ENCODE measurements at places on chromosomes 2 and 18. TPM values are rescaled to one million over a fixed set of nuclear protein-coding genes. Genes with fewer than 3 reads are reported as not detected.

Gene AQP12B
- not detected for total RNA-seq

Gene PLCD4
- 2.0 TPM for total RNA-seq

Gene SLC14A1
- 21.7 TPM for total RNA-seq

DNA sequence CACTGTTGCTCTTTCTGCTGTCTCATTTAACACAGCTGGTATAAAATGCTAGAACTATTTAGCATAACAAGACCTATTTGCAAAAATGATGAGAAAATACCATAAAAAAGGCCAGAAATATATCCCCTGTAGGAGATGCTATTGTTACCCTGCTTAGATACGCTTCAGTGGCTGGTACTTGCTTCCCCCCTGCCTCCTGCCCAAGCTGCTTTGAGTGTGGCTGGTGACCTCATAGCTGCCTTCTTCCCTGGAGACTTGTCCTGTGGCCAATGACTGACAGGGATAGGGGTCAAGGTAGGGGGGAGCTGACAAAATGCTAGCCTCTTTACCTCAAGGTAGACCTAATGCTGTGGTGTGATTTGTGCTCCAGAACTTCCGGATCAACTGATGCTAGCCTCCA, 150.2 kb upstream of the ZEB2 start:
- DNase-seq: no peak

GRCh38 chr2:10700078-10700803, 10.5 kb upstream of the NOL10 start:
- DNase-seq: peak; percentile 31

DNA sequence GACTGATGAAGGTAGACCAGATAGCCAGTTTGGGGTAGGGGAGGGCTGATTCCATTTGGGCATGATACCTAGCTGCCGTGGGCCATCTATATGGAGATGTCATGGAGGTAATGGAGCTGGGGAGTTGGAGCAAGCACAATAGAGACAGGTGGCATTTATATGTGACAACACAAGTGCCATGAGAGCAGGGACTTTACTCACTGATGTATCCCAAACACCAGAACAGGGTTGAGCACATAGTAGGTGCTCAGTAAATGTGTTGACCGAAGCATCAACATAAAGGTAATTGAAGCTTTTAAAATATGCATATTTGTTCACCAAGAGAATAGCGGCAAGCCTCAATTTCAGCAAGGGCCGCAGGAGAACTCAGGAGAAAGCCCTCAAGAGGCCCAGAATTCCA, 15.0 kb downstream of the SLC30A3 start:
- DNase-seq: no peak

DNA sequence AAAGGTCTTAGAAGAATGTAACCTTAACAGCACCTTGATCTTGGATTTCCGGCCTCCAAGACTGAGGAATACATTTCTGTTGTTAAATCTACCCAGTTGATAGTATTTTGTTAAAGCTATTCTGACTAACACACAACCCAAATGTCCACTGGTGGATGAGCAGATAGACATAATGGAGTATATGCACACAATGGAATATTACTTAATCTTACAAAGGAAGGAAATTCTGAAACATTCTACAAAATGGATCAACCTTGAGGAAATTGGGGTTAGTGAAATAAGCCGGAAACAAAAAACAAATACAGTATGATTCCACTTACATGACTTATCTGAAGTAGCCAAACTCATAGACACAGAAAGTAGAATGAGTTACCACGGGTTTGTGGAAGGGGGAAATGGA, 168.7 kb downstream of the ZNF804A start:
- no peak for DNase-seq

- DNase-seq: no peak
Observed at GRCh38 chr2:38626326-38627035, 23.8 kb upstream of the HNRNPLL start.

All from IMR-90 (cell line).